ENCODE measurements at places on chromosomes 3 and 15. TPM values are rescaled to one million over a fixed set of nuclear protein-coding genes. Genes with fewer than 3 reads are reported as not detected.
A peak's percentile ranks its signal among the peaks of the same experiment; 100 is the strongest.

CHRNA5 gene
- 0.10 TPM for total RNA-seq

DNA sequence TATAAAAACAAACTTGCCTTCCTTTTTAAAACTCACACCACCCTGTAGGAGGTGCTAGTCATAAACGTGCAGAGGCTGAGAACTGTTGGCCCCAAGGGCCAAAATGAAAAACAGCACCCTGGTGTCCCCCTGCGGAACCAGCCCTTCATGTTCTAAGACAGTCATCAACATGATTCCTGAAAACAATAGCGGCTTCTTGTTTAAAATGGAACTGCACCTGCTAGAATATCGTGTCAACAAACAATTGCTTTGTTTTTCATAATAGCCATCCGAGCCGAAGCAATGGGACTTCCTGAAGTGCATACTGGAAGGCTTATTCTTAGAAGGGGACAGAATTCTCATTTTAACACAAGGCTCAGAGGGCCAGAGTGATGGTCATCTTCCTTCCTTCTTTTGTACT lies 43.7 kb downstream of the MECOM start:
- H3K4me1 ChIP-seq, result no peaks in the 10 kb centered on the region
- DNase-seq, result no peak
- no peak overlapping the region for H3K27ac ChIP-seq

GRCh38 chr3:139388821-139389551 lies 461 bp downstream of the COPB2 start:
- H3K4me1 ChIP-seq, result peaks cover 5% of the 10 kb centered on the region
- H3K4me3 ChIP-seq, result peak overlapping the region; percentile 91
- no peak for DNase-seq
- H3K36me3 ChIP-seq, result no peaks in the 10 kb centered on the region

SLC9C1 gene
- not detected for total RNA-seq

- peaks cover 48% of the 10 kb centered on the region for H3K4me1 ChIP-seq
- H3K4me3 ChIP-seq, result no peak overlapping the region
- H3K36me3 ChIP-seq, result no peaks in the 10 kb centered on the region
- no peaks in the 10 kb centered on the region for H3K27me3 ChIP-seq
- no peak for DNase-seq
- H3K27ac ChIP-seq, result no peak overlapping the region
Observed at GRCh38 chr3:133494469-133494868, 79.0 kb upstream of the CDV3 start.

GRCh38 chr3:98657457-98657856 lies 64.0 kb upstream of the CPOX start:
- H3K27ac ChIP-seq, result no peak overlapping the region
- no peaks in the 10 kb centered on the region for H3K4me1 ChIP-seq
- no peaks in the 10 kb centered on the region for H3K36me3 ChIP-seq
- H3K27me3 ChIP-seq, result peaks cover 2% of the 10 kb centered on the region
- no peak overlapping the region for H3K4me3 ChIP-seq

ELL3 gene
- 2.0 TPM for total RNA-seq

DNA sequence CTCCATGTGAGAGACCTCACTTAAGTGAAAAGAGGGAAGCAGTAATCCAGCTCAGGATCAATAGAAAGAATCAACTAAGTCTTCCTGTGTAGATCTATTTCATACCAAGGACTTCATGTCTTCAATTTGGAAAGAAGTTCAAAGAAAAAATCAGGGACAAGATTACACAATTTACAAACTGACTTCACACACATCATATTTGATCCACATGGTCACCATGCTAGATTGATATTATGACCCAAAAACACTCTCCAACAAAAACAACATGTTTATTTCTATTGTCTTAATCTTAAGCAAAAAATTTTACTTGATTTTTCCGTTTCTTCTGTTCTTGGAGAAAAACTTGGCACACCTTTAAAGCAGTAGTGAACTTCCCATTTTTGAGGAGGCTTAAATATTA lies 76.3 kb downstream of the THBS1 start:
- H3K27ac ChIP-seq, result no peak overlapping the region
- DNase-seq, result no peak
- H3K27me3 ChIP-seq, result no peaks in the 10 kb centered on the region
- H3K4me3 ChIP-seq, result no peak overlapping the region

Data from naive thymus-derived CD4-positive, alpha-beta T cell (primary cell).